ENCODE measurements at places on chromosomes 1 and 21. TPM values are rescaled to one million over a fixed set of nuclear protein-coding genes. Genes with fewer than 3 reads are reported as not detected.

DNA sequence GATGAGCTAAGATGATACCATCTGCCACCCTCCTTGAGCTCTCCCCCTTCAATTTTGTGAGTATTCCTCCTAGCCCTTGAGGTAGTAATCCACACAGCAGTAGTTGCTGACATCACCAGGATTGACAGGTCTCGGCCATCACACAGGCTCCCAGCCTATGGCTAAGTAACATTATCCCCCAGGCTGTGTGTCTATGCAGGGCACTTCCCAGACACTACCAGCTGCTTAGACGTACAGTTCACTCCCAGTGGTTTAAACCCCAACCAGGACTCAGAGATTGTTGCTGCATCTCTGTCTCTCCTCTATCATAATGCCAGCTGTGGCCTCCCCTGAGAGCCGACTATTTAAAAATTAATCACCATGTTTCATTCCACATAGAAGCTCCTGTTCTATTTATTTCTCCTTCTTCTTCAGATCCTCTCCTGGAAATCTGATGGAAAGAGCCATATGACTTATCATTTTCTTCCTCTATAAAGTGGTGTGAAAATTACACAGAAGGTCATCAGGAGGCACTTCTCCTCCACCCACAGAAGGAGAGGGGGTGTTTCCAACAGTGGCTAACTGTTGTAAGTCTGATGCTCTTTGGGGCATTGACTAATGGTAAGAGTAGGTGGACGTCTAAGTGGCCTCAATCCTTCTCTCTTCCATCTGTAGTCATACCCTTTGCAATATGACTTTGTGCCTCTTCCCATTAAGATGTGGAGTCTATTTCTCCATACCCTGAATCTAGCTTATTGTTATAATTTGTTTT, 396.3 kb downstream of the SETD4 start:
- H3K27me3 ChIP-seq, result no peaks in the 10 kb centered on the region
- no peaks in the 10 kb centered on the region for H3K36me3 ChIP-seq
- no peak for DNase-seq
- no peak overlapping the region for H3K27ac ChIP-seq

DNA sequence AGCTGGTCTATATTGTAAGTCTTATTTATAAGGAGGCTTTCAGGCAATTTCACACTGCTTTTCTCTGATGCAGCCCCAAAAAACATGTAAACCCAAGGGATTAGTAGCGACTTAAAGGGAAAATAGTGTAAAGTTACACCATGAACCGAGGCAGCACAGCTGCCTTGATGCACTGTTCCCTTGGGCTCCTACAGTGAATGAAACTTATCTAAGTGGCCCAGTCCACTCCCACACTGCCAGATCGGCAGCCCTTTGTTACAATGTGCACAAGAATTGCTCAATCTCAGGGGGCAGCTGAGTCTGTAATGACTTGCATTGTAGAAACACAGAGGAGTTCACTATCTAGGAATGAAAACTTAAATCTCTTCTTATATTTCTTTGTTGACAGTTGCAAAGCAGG, 120.8 kb upstream of the ADGRL2 start:
- no peak overlapping the region for H3K4me3 ChIP-seq
- no peak for DNase-seq
- peaks cover 6% of the 10 kb centered on the region for H3K4me1 ChIP-seq
- no peaks in the 10 kb centered on the region for H3K36me3 ChIP-seq
- no peaks in the 10 kb centered on the region for H3K27me3 ChIP-seq

GRCh38 chr1:111192658-111193519, 7.6 kb downstream of the DENND2D start:
- peaks cover 21% of the 10 kb centered on the region for H3K4me1 ChIP-seq
- no peaks in the 10 kb centered on the region for H3K27me3 ChIP-seq
- peak overlapping the region; percentile 59 for H3K27ac ChIP-seq
- no peak overlapping the region for H3K4me3 ChIP-seq

DNA sequence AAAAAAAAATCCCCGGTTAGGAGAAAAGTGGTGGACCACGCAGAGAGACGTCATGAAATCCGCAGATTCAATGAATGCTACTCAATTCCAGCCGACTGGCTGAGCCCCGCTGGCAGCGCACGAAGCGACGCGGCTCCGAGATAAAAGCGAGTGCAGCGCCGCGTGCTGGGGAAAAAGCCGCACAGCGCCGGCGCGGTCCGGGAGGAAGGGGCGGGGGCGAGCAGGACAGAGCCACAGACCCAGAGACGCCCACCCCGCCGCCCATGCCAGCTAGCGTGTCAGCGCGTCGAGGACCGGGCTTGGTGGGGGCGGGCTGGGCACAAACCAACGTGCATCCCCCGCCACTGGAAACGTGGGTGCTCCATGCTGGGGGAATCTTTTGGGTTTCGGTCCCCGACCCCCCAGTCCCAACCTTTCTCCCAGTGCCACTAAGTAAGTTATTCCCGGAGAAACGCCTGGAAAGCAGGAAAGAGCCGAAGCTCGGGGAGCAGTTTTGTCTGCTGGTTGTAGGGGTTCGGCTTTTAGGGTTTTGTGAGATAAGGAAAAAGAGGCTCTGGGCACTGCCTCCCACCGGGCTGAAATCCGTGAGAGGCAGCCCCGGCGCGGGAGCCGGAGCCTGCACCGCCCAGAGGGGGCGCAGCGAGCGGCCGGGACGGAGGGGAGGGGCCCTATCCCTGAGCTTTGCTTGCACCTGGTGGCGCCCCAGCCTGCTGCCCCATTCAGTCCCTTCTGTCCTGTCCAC, at the start of gene KCNJ6:
KCNJ6 (minus strand) TSS at position 148 of the 742 bp plus-strand sequence. CDS start 75,775 bp downstream, outside the sequence.
- no peak within 1 kb of the TSS for H3K27ac ChIP-seq
- peak; percentile 81 for DNase-seq
- H3K4me1 ChIP-seq, result no peaks in the 10 kb centered on the region
- H3K27me3 ChIP-seq, result peaks cover 5% of the 10 kb centered on the region

LEPROT gene
- polyA plus RNA-seq, result 67.6 TPM

RUNX3 gene
- 0.47 TPM for polyA plus RNA-seq

- H3K36me3 ChIP-seq, result no peaks in the 10 kb centered on the region
- no peak overlapping the region for H3K27ac ChIP-seq
- H3K4me1 ChIP-seq, result no peaks in the 10 kb centered on the region
- no peak overlapping the region for H3K4me3 ChIP-seq
- H3K27me3 ChIP-seq, result no peaks in the 10 kb centered on the region
Observed at GRCh38 chr1:115706587-115707425, 61.7 kb downstream of the CASQ2 start.

DNA sequence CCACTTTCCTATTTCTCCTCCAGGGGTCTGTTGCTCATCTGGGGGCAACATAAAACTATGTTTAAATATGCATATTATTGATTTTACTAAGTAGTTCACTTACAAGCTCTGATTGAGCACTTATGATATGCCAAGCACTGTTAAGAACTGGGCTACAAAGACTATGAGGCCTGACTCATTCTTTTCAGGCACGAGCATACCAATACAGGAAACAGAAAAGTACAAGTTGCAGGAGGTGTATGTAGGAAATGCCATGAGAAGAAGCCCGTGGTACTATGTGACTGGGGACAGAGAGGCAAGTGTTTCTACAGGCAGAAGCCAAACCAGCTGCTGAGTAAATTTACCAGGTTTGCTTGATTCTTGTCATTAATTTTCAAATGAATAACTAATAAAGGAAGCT, 120.4 kb upstream of the PTGFR start:
- H3K27ac ChIP-seq, result no peak overlapping the region
- no peak overlapping the region for H3K4me3 ChIP-seq
- DNase-seq, result no peak
- H3K27me3 ChIP-seq, result no peaks in the 10 kb centered on the region

DNA sequence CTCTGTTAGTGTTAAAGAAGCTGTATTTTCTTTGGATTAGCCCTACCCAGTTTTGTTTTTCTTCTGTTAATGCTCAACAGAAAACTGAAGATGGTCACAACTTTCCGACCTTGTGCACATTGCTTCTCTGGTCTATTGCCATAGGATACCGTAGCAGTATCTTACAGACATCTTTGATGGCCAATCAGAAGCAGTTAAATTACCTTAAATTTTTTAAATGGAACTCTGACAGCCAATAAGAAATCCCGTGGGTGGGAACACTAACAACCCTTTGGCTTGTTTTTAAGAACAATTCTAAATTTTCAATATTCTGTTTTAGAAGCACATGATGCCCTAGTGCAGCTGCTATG, 17.2 kb downstream of the NFYC start:
- H3K27ac ChIP-seq, result peak overlapping the region; percentile 73
- H3K27me3 ChIP-seq, result no peaks in the 10 kb centered on the region
- DNase-seq, result no peak
- H3K4me1 ChIP-seq, result peaks cover 24% of the 10 kb centered on the region

DNA sequence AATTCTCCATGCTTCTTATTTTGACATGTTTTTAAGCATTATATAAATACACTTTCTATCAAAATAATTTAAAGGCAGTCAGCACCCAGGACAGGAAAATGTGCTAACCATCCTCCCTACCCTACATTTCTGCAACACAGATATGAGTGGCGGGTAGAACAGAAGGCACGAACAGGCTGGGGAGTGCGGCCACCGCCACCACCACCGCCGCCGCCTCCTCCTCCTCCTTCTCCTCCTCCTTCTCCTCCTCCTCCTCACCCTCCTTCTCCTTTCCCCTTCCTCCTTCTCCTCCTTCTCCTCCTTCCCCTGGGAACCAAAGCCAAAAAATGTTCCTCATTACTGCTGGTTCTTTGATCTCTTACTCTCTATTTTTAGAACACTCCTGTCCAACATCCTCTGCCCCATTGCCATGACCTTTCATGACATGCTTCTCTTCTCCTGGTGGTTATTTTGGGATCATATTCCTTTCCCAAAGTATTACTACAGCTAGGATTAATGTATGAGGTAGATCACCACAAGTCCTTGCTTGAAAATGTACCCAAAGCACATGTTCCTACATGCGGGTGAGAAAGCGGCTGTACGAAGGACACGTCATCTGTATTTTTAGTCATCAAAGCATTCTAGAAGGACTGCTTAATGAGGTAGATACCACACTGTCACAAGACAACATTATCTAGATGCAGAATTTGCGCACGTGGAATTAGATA, 24.5 kb upstream of the CCN1 start:
- DNase-seq, result no peak
- H3K36me3 ChIP-seq, result no peaks in the 10 kb centered on the region
- no peak overlapping the region for H3K27ac ChIP-seq
- no peak overlapping the region for H3K4me3 ChIP-seq
- H3K27me3 ChIP-seq, result no peaks in the 10 kb centered on the region
- H3K4me1 ChIP-seq, result no peaks in the 10 kb centered on the region

OLFML3 gene
- polyA plus RNA-seq, result 22.9 TPM

DNA sequence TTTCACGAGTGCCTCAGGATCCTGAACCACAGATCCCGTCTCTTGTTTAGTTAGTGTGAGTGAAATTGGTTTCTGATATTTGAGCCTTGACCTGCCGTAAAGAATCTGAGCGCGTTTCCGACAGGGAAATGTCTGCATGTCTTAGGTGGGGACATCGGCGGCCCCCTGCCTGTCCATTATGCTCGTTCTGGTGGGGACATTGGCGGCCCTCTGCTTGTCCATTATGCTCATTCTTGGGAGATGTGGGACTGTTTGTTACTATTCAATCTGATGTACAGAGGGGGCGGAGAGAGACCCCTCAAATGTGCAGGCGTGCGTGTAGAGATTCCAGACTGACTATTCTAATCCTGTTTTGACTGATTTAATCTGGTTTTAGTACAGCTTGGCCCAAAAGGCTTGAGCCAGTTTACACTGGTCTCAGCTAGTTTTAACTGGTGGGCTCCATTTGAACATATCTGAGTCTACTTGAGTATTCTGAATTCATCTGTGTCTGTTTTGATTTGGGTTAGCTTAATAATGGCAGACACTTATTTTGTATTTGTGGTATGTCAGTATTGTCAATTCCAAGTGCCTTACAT, 6.6 kb upstream of the TINAGL1 start:
- DNase-seq, result no peak
- H3K4me1 ChIP-seq, result peaks cover 3% of the 10 kb centered on the region

DNA sequence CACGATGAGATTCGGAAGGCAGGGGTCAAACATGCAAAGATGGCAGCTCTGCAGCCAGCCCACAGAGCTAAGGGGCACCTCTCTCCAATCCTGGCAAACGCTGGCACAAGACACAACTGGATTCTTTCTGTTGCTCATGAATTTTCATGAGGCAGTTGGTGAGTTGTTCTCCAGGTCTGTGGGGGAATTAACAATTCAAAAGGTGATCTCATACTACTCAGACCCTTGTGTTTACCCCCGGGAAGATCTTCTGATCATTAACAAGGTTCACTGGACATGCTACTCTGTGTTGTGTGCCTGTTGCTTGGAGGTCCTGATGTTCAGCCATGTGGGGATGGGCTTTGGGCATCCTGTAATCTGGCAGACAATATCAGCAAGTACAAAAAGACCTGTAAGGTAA, 128.9 kb downstream of the HHAT start:
- H3K36me3 ChIP-seq, result no peaks in the 10 kb centered on the region
- no peaks in the 10 kb centered on the region for H3K4me1 ChIP-seq
- no peaks in the 10 kb centered on the region for H3K27me3 ChIP-seq
- H3K4me3 ChIP-seq, result no peak overlapping the region
- H3K27ac ChIP-seq, result no peak overlapping the region

- H3K27me3 ChIP-seq, result no peaks in the 10 kb centered on the region
- no peak overlapping the region for H3K4me3 ChIP-seq
- H3K27ac ChIP-seq, result no peak overlapping the region
Observed at GRCh38 chr1:58862728-58863385, 79.0 kb upstream of the JUN start.

APCS gene
- polyA plus RNA-seq, result 1.5 TPM

CD1C gene
- 0.45 TPM for polyA plus RNA-seq

GRCh38 chr1:228405200-228405978, 1.2 kb downstream of the TRIM11 start:
- peak overlapping the region; percentile 76 for H3K4me3 ChIP-seq
- H3K27ac ChIP-seq, result no peak overlapping the region
- H3K27me3 ChIP-seq, result no peaks in the 10 kb centered on the region
- peaks cover 3% of the 10 kb centered on the region for H3K36me3 ChIP-seq

DNA sequence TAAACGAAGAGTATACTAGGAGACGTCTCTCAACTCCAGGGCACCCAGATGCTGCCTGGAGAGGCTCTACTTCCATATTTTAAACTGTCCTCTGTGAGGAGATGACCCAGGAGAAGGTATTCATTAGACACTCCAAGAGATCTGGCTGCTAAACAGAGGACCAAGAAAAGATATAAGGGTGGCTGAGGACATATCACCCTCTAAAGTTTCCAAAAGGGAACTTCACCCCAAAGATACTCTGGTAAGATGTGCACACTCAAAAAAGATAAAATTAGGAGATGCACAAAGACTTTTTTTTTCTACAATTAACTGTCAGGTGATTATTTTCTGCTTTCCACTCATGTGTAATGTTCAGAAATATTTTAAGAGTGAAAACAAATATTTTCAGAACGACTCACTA, 1.4 kb downstream of the ZNF670 start:
- H3K36me3 ChIP-seq, result no peaks in the 10 kb centered on the region
- H3K4me1 ChIP-seq, result peaks cover 3% of the 10 kb centered on the region

EDEM3 gene
- 9.1 TPM for polyA plus RNA-seq

DNA sequence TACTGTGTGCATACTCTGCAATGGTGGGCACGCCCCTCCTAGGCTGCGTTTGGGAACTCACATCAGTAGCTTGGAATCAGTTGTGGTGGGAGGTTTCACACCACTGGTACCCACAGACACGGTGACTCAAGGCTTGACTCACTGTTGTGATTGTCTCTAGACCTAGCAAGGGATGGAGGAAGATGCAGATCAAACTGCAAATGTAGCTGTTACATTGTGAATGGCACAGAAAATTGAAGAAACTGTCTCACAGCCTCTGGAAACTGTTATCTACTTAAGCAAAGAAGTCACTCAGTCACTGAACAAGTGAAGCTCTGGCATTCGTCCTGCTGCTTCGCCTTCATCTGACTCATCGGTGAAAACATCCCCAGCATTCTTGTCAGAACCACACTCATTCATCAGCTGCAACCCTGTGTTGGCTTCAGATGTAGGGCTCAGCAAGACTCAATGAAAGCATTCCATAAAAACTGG, 59.5 kb downstream of the POFUT2 start:
- no peaks in the 10 kb centered on the region for H3K4me1 ChIP-seq
- DNase-seq, result no peak
- no peak overlapping the region for H3K4me3 ChIP-seq
- no peak overlapping the region for H3K27ac ChIP-seq
- H3K36me3 ChIP-seq, result no peaks in the 10 kb centered on the region

IFNLR1 gene
- polyA plus RNA-seq, result 1.6 TPM
